Stimulated activated CD8-positive, alpha-beta memory T cell treated with anti-CD3 and anti-CD28 coated beads, Interleukin-7, amount 100 ng/mL, for 24 hours (primary cell): ENCODE measurements at places on chromosomes 4 and X.

DNA sequence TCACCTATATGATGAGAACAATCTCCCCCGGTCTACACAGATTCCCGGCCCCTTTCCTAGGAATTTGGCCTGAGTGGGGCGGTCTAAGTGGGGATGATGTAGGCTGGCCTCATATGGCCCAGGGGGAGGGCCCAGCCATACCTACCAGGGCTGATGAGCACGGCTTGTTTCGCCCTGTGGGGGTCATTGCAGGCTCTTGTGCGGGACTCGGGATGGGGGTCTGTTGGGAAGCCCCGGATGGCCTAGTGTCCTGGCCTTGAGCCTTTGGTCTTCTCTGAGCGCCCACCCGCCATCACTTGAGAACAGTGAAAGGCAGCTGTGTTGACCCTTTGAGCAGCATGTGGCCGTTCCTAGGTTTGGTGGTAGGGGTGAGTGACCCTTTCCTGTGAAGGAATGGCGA is 4.8 kb upstream of the CTAG2 start:
- no peak for DNase-seq

DNA sequence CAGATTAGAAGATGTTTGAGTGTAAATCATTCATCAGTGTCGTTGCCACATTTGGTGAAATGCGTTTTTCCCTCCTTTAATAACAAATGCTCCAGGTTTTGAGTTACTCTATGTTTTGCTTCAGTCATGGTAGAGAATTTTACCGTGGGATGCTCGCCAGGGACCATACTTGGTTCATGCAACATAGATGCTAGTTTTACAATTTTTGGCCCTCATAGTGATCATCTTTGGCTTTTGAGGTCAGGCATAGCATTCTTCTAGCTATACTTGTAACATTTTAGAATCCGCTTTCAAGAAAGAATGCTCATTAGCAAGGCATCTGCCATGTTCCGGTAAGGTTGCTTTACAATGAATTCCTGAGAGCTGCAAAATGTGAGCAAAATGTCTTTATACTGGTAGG is 147.2 kb downstream of the SPCS3 start:
- DNase-seq: no peak

DNA sequence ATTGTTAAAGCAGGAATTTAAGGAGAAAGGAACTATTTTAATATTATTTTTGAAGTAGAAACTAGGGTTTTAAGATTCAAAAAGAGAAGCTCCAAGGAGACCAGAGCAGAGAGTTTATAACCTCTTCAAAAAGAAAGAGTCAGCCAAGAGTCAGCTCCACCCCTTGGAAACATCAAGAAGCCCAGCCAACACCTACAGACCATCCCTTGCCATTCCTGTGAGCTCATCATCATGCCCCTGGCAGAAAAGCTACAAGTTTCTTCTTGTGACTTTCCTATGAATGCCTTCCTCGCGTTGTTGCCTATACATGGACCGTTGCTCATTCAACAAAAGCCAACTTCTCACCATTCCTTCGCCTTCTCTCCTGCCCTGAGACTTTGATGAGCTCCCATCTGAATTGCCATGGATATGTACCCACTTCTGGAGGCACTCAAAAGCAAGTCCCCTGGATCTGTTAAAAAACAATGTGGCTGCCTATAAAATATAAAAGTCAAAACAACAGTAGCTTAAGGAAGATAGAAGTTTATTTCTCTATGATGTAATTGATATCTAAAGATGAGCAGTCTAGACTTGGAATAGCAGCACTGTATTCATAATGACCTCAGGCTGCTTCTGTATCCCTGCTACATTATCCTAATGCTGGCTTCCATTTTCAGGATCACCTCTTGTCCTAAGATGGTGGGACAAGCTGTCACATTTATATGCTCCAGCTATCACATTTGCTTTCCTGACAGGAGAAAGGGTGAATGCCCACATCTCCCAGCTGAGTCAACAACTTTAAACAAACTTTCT is 20.3 kb downstream of the PLRG1 start:
- no peak for DNase-seq

DNA sequence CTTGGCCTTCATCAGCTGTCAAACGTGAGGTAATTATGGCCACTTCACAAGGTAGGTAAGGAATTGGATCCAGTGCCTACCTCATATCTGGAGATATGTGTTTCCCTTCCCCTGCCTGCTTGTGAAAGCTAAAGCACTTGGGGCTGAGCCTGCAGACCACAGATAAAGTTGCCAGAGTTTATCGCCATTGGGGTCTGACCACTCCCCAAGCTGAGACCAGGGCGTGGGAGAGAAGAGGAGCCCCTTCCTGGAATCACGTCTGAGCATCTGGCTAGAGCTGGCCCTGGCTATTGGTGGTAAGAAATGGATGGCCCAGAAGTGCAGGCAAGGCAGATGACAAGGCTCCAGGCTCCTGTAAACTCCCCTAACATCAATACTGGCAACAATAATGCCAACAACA is 2.7 kb downstream of the ALAS2 start:
- DNase-seq: no peak

DNA sequence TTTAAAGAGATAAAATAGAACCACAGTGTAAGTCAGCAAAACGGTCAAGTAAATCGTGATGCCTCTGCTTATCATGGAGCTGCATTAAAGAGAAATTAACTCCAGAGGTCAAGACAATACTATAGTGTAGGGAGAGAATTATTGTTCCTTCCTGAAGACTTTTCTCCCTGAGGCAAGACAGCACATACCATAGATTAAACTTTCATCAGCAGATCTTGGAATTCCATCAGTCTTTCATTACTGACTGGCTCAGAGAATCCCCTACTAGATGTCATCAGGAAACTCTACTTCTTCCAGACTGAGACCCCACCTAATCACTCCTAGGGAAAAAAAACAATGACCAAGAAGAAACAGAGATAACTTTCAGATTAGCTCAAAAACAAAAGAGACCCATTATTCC is 131.3 kb downstream of the NSUN7 start:
- DNase-seq: no peak

- DNase-seq: no peak
Measured at GRCh38 chr4:31360786-31361185, 640.6 kb downstream of the PCDH7 start.

- no peak for DNase-seq
Measured at GRCh38 chr4:151674804-151675391, 85.9 kb downstream of the GATB start.

GRCh38 chr4:86993909-86994681 is 59.3 kb downstream of the AFF1 start:
- DNase-seq: no peak

DNA sequence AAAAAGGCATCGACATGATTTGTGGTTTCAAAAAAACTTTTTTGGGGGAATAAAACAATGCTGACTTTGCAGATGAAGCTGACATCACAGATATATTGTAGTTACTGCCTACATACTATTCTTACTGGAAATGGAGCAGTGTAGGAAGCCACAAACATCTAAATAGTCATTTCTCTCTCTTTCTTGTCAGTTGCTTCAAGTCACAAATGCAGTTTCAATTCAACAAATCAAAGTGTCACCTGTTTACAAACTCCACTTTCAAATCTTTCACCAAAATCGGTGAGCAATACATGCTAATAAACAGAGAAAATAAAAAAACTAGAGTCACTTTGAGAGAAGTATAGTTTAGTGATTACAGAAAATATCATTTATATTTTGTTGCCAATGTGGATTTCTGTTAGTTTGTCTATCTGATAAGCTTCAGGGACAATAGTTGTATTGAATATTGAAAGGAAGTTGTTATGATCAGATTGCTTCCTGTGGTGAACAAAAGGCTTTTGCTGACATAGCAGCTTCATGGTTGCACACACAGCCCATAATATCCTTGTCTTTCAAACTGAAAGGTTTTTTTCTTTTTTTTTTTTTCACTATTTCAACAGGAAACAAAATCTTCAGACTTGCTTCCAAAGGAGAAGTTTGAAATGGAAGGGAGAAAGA is 49.7 kb upstream of the PTPN13 start:
- no peak for DNase-seq

GRCh38 chrX:109049416-109049815 is 313.1 kb upstream of the IRS4 start:
- DNase-seq: no peak

- no peak for DNase-seq
Measured at GRCh38 chrX:8272821-8273220, 101.8 kb upstream of the VCX2 start.

DNA sequence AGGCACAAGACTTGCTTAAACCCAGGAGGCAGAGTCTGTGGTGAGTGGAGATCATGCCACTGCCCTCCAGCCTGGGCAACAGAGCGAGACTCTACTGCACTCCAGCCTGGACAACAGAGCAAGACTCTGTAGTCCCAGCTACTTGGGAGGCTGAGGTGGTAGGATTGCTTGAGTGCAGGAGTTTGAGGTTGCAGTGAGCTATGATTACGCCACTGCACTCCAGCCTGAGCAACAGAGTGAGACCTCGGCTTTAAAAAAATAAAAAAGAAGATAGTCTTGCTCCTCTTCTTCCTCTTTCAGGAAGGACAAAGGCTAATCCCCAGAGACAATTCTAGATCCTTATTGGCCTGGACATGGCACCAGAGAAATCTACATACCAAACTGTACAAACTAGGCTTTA is 5.7 kb upstream of the PPEF2 start:
- no peak for DNase-seq

- DNase-seq: no peak
Measured at GRCh38 chr4:94536649-94537469, 85.1 kb downstream of the PDLIM5 start.

DNA sequence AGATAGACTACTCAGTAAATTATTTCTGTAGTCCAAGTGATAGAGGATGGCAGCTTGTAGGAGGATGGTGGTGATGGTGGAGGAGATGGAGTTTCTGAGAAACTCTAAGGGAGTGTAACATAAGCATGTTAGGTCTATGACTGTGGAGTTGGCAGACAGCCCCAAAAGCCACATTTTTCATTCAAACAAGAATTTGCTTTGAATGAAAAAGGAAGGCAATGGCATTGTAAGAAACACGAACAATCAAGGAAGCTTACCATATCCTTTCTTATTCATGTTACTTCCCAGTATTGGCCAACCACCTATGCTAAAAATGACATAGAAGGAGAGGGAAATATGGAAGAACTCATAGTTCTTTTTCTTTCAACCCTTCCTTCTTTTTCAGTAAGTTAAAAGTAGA is 18.7 kb upstream of the SEC24B start:
- no peak for DNase-seq

GRCh38 chr4:24000470-24000831 is 110.6 kb upstream of the PPARGC1A start:
- DNase-seq: no peak

DNA sequence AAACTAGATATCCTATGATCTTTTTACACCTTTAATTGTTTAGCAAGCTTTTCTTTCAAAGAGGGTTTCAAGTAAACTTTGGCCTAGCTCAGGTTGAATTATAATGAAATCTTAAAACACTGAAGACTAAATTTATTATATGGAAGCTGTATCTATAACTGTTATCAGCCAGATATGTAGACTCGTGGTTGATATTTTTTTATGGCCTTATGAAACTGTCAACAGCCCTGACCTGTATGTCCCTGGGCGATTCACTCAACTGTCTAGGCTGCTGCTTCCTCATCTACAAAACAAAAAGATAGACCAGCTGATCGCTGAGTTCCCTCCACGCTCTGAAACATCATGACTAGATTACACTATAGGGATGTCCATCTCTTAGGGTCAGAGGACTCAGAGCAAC is 21.2 kb upstream of the PDK3 start:
- no peak for DNase-seq

- DNase-seq: peak; percentile 15
Measured at GRCh38 chrX:104922206-104922621, 298.3 kb downstream of the TEX13A start.

- DNase-seq: no peak
Measured at GRCh38 chrX:134374294-134374693, 85.7 kb upstream of the HPRT1 start.

GRCh38 chr4:156677131-156677531 is 294.5 kb downstream of the PDGFC start:
- DNase-seq: no peak

GRCh38 chr4:35934320-35934981 is 309.9 kb downstream of the ARAP2 start:
- DNase-seq: no peak

DNA sequence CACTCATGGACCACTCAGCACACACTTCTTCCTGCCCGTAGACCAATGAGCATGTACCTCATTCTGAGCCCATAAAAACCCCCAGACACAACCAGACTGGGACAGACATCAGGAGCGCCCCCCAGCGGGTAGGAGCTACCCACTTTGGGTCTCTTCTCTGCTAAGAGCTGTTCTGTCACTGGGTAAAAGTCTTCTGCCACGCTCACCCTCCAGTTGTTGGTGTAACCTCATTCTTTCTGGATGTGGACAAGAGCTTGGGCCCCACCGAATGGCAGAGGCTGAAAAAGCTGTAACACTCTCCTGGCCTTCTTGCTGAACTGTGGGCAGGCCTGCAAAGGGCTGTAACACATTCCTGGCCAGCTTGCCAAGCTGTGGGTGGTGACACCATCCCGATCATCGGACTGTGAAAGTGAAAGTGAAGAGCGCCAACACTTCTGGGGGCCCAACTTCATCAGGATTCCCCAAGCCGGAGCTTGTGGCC is 137.6 kb downstream of the TECRL start:
- DNase-seq: no peak
